ENCODE measurements at places on chromosomes 2 and 18.

- no peak for DNase-seq
Observed at GRCh38 chr18:36692921-36693332, 135.9 kb downstream of the TPGS2 start.

- no peak for DNase-seq
Observed at GRCh38 chr2:214960677-214961076, 151.2 kb upstream of the BARD1 start.

DNA sequence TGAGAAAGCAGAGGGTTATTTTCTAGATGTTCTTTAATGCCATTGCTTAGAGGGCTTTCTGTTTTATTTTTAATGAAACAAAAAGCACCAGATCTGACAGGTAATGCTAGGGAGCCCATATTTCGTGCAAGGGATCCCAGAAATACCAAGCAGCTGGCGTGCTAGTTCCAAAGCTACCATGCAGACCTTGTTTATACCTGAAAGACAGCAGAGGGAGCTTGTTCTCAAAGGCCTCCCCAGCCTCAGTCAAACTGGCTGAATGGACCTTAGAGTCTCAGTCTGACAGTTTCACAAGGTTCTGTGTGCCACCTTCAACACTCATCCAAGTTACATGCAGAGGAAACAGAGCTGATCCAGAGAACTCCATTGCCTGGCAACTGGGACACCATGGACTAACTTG lies 48.6 kb downstream of the GALNT14 start:
- DNase-seq, result no peak

DNA sequence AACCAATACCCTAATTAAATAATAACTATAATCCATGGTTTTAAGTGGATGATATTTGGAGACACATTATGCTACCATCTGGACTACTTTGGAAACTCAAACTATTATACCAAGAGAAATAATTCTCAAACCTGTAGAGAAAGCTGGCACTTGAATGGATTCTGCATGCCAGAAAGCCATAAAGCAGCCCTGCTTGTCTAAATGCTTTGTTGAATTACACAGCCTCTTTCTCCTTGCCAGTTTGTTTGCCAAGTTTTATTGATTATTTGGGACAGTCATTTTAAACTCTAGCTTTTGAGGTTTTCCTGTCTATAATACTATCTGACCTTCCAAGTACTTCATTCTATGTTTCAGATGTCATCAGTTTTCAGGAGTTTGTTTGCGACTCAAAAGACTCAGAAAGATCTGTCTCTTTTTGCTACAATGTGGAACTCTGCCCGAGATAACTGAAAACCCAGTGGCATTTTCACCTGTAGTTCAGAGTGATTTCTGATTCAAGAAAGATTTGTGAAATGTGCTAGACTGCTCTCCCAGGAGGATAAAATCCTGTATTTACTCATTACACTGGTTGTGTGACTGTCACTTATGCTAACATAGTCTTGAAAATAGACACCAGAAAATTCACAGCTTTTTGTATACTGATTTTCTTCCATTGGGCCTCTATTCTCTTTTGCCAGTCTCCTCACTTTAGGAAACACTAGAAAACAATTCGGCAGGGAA lies 29.2 kb upstream of the MBOAT2 start:
- DNase-seq, result no peak

DNA sequence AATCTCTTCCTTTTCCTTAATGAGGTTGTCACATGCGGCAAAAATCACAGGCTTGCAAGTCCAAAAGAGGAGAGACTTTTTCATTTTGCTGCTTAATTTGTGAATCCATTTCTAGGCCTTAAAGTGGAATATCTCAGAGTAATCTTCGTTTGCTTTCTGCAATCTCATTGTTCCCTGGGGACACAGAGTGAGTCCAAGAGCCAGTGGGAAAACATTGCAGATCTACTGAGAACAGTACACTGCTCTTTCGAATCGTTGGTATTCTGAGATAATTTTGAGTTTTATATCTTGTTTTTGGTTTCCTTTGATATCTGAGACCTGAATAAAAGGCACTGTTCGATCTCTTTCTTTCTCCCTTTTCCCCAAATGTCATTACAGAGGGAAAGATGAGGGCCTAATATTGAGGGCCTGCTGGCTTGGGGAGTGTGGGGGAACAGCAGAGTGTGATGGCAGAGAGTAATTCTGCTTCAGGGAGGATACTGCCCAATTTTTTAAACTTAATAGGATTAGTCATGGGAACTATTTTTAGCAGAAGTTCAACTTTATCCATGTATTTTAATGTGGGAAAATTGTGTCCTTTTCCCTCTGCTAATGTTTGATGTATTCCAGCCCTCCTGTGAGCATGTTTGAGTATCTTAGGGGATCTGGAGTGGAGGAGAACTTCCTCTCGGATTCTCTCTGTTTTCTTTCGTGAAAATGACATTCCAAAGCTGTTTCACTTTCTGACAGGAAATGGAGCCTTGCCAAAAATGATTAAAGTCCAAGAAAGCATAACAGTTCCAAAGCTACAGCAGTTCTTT lies 418.2 kb upstream of the ZEB2 start:
- no peak for DNase-seq

DNA sequence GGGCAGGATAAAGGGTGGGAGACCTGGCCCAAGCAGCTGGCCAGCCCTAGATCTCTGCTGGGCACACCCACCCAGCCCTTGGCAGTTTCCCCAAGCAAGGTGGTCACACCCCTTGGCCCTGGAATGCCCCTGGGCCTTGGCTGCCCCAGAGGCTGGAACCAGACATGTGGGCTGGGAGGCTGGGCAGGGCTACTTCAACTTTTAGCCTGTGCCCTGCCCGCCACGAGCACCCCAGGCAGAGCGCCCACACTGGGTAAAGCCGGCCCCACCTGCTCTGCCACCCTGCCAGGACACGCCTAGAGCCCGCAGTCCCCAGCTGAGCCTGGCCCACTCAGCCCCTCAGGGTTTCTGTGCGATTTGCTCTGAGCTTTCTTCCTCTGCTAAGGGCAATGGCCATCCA lies 119.7 kb upstream of the SMAD2 start:
- DNase-seq, result no peak

DNA sequence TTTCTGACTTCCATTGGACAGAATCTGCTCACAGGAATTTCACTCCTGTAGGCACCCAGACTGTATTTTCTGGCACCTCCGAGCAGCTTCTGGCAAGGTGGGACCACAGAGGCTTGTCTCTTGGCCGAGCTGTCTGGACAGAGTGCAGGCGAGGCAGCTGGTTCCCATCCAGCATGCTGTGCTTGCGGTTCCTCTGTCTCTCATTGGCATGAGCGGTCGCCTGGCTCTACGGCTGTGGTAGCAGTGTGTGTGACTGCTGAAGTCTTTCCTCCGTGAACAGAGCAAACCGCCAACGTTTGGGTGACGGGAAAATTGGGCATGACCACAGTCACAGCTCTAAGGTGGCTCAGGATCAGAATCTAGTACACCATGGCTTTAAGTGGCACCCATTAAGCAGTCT lies 411.7 kb upstream of the NETO1 start:
- no peak for DNase-seq

GRCh38 chr2:65530547-65531320 lies 98.3 kb upstream of the SPRED2 start:
- DNase-seq, result no peak

GRCh38 chr2:52365946-52366345 lies 1334.0 kb upstream of the NRXN1 start:
- no peak for DNase-seq

- no peak for DNase-seq
Observed at GRCh38 chr2:3712831-3713503, 9.6 kb downstream of the DCDC2C start.

DNA sequence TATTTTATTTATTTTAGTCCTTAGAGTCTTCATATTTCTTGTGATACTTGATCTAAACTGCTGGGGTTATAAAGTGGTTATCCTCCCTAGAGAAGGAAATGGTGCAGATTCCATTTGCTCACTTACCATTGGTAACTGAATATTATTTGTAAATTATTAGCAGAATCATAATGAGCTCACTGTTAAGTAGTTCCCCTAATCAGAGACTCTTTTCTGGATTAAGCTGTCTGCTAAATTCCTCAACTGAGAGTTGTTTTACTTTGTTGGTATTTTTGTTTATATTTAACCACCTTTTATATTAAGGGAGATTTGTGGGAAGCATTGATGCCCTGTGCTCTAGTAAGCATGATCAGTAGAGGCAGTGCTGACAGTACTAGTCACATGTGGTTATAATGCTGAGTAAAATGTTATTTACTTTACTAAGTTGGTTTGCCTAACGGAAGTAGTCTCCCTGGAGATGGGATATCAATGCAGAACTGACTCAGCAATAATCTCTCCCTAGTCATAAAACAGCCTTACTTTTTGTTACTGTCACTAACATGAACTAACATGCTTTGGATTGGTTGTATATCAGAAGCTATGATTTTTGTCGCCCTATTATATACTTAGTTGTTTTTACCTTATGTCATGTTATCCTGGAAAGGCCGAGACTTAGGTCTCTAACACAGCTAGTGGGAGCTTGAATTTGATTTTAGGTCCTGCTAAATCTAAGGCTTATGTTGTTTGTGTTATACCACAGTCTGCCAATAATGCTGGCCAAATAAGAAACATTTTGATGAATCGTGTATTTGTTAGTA lies 166.7 kb downstream of the MCFD2 start:
- DNase-seq, result no peak

DNA sequence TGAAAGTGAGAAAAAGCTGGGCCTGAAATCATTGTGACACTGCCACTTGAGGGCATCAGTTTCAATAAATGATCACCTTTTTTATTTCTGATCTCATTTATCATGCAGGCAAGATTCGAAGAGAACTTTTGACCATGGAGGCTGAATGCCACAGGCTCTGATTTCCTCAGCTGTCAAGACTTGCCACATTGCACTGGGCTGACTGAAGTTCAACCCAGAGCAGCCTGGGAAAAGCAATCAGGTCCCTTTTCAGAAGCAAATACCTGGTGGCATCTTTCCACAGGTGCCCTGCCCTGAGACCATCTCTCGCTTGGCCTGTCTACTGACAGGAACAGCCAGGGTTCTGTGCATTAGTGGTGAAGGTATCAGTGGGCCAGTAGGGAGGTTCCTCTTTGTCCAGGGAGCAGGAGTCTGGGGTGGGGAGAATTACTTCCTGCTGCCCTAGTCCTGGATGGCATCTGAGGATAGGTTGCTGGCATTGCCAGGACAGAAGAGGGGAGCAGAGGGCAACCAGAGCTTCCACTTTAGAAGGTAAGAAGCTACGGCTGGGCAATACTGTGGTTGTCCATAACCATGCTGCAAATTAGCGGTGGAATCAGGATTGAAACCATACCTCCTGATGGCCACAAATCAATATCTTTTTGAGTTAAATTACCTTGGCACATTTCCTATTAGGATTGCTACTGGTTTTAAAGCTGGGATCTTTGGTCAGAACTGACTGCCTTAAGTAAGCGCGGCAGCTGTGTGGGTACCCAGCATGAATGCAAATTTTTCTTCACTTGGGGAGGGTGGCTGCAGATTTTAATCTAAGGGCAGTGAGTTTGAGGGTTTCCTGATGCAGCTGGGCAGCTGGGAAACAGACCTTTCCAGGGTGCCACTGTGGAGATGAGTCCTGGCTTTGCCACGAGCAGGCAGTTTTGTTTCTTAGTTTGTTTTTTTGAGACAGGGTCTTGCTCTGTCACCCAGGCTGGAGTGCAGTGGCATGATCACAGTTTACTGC lies 394.5 kb downstream of the ALK start:
- no peak for DNase-seq

DNA sequence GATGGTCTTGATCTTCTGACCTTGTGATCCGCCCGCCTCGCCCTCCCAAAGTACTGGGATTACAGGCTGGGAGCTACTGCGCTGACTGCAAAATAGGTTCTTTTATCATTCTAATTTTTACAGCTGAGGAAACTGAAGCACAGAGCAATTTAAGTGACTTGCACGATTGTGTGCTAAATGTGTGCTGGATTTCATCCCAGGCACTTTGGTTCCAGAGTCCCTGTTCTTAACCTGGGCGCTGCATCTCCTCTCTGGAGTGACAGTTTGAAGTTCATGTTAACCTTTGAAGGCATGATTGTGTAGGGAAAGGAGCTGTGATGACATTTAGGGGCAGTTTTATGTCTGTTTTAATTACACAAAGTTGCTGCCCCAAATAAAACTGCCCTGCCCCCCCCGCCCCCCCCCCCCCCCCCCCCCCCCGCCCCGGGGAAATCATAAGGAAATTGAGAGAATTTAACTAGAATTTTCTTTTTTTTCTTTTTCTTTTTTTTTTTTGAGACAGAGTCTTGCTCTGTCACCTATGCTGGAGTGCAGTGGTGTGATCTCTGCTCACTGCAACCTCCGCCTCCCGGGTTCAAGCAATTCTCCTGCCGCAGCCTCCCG lies 5.6 kb downstream of the ACSL3 start:
- DNase-seq, result no peak

- no peak for DNase-seq
Observed at GRCh38 chr18:75267643-75268363, 57.2 kb downstream of the TSHZ1 start.

GRCh38 chr2:121748202-121748601 lies 7.2 kb upstream of the TSN start:
- DNase-seq, result no peak

DNA sequence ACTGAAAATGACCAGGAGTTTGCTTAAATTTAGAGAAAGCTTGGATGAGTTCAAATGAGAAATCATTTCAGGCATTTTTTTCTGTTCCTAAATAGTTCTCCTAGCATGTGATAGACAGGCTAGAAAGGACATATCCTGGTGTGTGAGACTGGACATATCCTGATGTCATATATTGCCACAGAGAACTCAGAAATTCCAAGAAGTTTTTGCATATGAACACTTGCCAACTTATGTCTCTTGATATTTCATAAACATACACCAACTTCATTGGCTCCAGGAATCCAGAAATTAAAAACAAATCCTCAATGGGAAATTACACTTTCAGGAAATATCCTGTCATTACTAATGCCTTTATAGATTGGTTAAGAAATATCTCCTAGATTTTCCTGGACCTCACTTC lies 2.9 kb upstream of the SERPINB4 start:
- DNase-seq, result no peak

GRCh38 chr2:109715313-109715805 lies 78.7 kb upstream of the RGPD5 start:
- no peak for DNase-seq

- DNase-seq, result no peak
Observed at GRCh38 chr2:209762563-209762962, 9.1 kb upstream of the UNC80 start.

GRCh38 chr2:854460-854859 lies 96.2 kb upstream of the SNTG2 start:
- DNase-seq, result peak; percentile 29

DNA sequence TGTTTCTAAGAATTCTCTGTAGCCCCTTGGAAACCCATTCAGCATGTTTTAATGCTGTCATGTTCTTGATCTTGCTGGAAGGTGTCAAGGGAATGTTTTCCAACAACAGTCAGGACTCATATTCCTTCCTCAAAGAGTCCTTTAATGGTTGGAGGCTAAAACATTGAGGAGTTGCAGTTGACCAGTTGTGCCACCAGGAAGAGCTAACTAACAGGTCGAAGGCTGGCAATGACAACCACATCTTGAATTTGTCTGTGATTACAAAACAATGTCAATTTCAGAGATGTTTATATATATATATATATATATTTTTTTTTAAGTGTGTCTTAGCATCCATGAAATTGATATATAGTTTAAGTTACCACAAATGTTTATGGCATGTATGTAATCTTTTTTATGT lies 151.5 kb downstream of the INO80D start:
- no peak for DNase-seq

- DNase-seq, result no peak
Observed at GRCh38 chr2:29236074-29236473, 120.9 kb downstream of the CLIP4 start.
